ENCODE measurements at places on chromosomes 1 and 21.

DNA sequence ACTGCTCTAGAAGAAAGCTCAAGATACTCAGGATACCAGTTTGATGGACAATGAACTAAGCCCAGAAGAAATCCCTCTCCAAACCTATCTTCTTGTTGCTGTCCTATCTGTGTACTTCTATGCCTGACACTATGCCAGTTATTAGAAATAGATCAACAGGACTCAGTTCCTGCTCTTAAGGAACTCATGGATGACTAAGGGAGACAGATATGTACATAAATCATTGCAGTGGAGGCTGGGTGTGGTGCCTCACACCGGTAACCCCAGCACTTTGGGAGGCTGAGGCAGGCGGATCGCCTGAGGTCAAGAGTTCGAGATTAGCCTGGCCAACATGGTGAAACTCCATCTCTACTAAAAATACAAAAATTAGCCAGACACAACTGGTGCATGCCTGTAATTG, 42.4 kb upstream of the AK4 start:
- no peak for DNase-seq

DNA sequence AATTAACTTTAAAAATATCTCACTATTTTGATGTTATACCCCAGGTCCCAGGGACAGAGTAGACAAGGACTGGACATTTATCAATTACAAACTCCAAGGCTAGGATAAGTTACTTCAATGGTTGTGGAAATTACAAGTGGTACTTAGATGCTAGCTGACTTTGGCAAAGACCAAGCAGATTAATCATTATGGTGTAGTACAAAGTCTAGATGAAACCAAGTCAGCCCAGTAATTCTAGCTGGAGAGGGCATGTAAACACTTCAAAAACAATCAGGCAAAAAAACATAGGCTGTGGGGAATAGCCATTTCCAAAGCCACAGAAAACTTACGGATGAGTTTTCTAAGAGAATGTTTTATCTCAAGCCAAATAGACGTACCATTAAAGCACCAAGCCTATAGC, 124.5 kb downstream of the TSEN15 start:
- no peak for DNase-seq

DNA sequence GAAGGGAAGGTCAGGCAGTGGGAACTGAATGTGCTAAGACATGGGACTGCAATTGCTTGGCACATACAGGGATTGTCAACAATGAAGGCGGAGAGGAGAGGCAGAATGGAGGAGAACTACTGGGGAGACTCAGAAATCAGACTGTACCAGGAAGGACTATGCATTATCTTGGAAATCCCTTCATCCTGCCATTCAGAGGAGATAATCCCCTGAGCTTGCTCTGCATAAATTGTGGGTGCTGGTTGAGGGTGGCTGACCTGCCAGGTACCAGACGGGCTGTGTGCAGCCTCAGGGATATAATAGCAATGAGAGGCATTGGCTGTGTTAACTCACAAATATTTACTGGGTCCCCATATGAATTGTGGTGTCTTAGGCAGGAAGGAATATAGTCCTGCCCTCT, 5.0 kb upstream of the TRABD2B start:
- no peak for DNase-seq

GRCh38 chr1:56968878-56969495, 3.2 kb upstream of the C8B start:
- DNase-seq, result no peak

DNA sequence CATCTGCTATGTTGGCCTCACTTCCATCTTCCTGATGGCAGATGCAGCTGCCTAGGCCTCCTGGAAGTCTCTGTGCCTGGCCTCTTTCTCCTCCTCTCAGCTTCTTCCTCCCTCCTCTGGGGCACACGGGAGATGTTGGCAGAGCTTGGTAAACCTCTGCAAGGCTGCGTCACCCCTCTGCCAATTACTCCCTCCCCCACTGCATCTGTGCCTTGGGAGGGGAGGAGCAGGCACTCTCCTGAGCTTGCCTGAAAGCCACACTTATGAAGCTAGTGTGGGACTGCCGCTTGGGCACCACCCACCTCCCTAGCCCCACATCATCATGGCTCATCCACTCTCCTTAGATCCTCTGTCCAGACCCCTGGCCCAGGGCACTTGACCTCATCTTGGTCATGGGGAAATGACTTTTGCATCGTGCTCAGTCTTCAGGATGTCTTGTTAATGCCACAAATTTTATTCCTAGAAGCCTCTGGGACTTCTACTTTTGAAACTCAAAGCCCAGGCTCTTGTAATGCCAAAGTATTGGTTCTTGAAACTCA, 7.3 kb upstream of the TMEM51 start:
- no peak for DNase-seq

DNA sequence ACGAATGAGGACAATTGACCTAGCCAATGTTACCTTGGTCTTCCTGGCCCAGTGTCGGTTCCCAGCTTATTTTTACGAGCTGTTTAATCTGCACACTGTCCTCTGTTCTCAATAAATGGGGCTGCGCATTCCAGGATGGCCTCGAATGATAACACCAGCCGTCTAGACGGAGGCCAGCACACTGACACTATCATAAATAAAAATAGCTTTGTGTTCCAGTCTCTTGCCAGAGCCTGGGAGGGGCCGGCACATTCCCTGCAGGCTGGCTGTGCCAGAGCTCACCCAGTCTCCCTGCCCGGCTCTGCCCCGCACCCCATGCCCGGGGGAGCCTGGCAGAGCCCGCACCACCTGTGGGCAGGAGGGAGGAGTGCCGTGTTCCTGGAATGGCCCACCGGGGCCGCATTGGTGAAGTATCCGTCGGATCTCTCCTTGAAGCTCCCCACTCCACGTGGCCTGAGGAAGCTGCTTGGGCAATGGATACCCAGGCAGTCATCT, 92.1 kb downstream of the SPSB1 start:
- DNase-seq, result no peak

GRCh38 chr1:203531063-203531462, 37.1 kb downstream of the OPTC start:
- no peak for DNase-seq

GRCh38 chr1:246771366-246771765, 47.2 kb downstream of the SCCPDH start:
- no peak for DNase-seq

DNA sequence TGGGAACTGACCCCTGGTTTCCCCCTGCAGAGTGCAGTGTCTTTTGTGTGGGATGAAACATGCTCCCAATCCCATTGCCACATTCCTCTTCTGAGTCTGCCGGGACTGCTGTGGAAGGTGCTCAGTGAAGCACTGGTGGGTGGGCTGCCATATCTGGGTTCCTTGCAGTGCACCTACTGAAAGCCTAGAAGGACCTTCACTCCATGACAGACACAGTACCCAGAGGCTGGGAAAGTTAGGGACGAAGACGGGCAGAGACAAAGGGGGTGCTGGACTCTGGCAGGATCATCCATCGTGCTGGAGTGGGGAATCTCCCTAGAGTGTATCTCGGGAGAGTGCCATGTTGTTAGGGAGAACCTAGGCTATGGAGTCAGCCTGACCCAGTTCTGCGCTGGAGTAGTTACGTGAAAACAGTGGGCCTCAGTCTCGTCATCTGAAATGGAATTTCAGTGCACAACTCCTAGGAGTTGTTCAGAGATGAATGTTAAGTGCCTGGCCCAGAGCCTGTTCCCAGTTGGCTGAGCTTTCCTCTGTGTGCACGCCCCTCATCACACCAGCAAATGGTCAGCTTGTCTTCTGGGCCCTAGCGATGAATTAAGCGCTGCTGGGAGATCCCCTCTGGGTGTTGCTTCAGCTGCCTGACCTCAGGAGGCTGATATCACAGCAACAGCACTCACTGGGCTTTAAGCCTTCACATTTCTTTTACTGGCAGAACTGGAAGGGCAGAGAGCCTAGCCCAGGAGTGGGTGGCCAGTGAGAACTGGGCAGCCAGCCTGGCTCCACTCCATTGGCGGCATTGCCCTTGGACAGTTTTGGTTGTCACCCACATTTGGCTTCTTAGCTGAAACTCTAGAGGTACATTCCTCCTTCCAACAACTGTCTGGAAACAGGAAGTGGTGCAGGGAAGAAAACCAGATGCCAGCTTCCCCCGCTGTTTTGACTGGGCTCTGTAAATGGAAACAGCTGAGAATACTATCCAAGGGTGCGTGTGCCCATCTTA, 479.8 kb upstream of the VAMP3 start:
- no peak for DNase-seq
